ENCODE measurements at places on chromosomes 6 and 20.

DNA sequence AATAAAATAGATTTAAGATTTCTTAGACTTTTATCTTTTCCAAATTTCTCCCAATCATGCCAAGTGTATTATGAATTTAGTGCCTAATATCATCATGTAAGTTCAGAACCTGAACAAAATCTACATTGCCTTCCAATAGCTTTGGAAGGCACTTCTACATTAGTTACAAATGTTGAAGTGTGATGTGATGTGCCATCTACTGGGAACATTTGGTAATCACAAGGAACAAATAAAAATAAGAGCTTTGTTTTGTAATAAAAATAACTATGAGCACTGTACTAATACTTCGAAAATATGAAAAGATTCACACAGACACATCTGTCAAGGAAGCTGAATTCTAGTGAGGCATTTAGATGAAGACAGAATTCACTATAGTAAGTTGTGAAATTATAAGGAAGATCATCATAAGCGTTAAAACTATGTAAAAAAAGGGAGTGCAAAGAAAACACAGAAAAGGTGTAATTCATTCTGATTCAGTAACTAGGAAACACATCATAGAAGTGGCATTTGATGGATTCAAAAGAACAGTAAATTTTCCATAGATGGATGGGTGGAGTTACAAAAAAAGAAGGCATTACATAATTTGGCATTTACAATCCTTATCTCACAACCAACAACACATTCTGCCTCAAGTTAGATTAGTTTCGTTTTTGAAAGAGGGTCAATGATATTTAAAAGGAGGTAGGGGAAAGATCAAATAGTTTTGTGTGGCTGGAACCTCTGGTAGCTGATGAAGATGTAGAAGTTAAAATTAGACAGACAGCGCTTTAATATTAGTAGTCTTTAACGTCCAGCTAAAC lies 161.0 kb downstream of the ASCC3 start:
- peak; percentile 3 for DNase-seq

DNA sequence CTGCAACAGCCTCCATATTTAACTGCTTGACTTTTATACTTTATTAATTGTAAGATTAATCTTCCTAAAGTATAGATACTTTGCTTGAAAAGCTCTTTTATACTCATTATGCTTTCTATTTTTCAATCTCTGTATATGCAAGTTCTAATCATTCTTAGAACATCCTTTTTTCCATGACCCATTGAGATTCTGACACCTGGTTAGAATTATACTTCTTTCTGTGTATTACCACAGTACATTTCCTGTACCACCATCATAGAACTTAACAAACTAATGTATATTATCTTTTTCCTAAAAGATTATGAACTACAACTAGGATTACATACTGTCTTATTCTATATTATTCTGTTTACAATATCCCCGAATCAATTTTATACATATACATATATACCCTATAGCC lies 13.5 kb downstream of the SERINC1 start:
- DNase-seq, result no peak

DNA sequence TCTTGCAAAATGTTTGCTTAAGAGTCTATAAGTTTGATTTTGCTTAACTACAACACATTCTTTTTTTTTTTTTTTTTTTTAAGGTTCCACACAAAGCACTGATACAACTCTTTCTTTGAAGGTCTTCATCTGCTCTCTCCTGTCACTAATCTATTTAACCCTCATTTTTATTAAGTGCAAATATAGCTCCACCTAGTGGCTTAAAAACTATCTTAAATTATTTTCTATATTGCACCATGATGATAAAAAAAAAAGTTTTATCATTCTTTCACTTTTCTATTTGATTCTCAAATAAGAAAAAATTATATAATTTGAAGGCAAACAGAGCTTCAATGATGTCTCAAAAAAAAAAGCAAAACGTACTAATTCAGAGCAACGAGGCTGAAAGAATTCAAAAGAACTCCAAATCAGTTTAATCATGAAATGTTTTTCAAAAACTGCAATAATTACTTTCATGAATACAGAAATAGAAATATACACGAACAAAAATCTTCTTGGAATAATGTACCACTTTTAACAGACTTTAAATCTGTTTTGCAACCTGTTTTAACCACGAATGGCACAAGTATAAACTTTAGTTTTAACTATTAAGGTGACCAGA lies 12.8 kb downstream of the ESF1 start:
- DNase-seq, result peak; percentile 27

- no peak for DNase-seq
These were observed 164.1 kb downstream of the TAF4 start for GRCh38 chr20:61901392-61902220.

DNA sequence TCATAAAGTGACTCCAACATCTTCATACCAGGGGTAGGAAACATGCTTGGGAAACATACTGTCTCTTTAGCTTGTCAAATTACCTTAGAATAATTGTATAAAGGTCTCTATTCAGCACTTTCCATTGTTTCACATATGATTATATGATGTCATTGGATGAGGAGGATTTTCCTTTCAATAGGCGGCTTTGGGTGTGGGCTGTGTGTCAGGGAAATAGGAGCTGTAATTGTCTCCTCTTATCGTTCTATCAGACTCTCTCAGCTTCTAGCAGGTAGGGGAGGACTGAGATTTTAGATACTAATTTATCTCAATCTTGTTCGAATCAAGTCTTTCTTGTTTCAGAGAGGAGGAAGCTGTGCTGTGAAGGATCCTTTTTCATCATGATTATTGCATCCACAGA lies 179.4 kb upstream of the OLIG3 start:
- DNase-seq, result no peak

- DNase-seq, result no peak
These were observed 1.3 kb downstream of the CD24 start for GRCh38 chr6:106973018-106973835.

DNA sequence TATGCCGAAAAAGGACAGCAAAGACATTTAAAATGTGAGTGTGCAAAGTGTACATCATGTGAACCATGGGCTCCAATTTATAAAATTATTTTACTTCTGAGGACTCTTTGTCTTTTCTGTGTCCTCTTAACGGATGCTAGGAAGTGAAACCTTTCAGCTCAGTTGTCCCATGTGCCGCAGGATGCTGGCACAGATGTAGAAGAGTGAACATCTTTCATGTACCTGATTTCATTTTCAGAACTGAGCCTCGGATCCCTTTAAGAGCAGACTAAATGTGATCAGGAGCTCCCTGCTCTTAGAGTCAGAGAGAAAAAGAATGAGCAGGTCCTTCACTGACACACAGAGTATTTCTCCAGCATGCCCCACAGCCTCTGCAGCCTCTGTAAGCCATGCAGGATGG lies 27.6 kb upstream of the FUCA2 start:
- no peak for DNase-seq

DNA sequence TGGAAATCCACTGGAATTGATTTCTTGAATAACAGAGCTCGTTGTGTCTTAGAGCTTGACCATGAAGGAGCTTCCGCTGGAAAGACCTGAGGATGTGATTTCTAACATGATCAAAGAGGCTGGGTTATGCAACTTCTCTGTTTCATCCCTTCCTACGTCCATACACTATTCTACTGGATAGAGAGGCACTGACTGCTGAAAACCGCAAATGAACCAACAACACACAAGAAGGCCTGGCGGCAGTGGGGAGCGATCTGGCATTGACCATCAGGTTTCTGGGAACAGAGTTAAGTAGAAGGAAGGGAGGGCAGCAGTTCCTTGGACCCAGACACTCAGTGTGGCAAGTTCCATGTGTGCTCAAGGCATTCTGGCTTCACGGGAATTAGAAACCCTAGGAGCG lies 13.3 kb downstream of the LRRN4 start:
- no peak for DNase-seq

- no peak for DNase-seq
These were observed 66.7 kb upstream of the ZNF217 start for GRCh38 chr20:53660078-53660909.

- DNase-seq, result no peak
These were observed 136.3 kb upstream of the NEDD9 start for GRCh38 chr6:11368760-11369159.

- peak; percentile 70 for DNase-seq
These were observed 296.5 kb downstream of the THBS2 start for GRCh38 chr6:168956884-168957730.

GRCh38 chr6:46333481-46333880 lies 157.8 kb downstream of the RCAN2 start:
- DNase-seq, result no peak

DNA sequence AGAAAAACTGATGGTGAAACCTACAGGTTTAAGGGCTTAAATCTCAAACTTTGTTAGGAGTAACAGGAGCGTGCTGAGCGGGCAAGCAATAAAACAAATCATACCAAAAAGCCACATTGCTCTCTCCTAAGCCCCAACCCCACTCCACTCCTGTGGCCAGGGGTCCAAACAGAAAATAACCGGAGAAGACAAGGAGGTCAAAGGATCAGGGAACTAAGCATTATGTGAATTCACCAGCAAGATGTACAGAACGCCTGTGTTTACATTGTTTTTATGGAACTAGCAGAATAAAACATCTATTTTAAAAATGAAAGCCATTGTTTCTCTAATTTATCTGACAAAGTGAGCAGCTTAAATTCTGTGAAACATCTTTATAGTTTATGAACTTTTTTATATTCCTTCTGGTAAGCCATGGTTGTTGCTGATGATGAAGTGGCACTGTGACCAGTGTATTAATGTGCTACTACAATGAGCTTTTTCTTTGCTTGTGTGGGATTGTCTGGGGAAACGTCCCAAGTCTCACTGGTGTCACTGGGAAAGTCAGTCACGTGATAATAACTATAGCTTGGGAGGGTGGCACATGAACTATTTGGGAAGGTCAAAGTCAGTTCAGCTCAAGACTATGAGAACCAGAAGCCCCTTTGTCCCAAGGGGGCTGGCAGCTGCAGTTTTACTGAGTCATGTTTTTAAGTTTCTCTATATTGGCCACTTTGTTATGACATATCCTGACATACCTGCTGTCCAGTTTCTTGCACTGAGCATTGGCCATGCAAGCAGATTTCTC lies 9.8 kb downstream of the FAM210B start:
- DNase-seq, result no peak

- DNase-seq, result no peak
These were observed 127.9 kb downstream of the COL19A1 start for GRCh38 chr6:69994251-69994650.

DNA sequence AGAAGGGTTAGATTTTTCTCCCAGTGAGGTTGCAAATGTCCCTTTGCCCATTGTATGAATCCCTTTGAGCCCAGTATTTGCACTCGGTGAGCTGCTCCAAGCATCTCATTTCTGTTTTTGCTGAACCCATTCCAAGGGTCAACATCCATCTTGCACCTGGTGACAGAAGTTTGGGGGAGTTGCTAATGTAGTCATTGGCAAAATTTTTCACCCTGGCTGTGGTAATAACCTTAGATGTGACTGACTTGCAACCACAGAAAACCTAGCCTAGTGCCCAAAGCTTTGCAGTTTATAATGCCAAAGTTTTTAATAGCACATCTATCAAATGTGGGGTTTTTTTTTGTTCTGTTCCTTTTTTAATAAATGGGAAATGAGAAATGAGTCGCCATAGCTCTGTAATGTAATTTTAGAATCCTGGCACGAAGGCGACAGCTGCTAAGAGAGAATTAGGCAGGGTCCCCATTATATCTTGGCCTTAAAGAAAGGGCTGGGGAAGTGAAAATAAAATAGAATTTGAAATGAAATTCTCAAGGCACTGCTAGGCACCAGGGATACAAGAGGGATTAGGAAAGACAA lies 682.8 kb downstream of the KIF16B start:
- no peak for DNase-seq

- DNase-seq, result no peak
These were observed 23.2 kb upstream of the SPAG4 start for GRCh38 chr20:35592339-35592974.
